ENCODE measurements at places on chromosomes 16 and 17.
A peak's percentile ranks its signal among the peaks of the same experiment; 100 is the strongest.

DNA sequence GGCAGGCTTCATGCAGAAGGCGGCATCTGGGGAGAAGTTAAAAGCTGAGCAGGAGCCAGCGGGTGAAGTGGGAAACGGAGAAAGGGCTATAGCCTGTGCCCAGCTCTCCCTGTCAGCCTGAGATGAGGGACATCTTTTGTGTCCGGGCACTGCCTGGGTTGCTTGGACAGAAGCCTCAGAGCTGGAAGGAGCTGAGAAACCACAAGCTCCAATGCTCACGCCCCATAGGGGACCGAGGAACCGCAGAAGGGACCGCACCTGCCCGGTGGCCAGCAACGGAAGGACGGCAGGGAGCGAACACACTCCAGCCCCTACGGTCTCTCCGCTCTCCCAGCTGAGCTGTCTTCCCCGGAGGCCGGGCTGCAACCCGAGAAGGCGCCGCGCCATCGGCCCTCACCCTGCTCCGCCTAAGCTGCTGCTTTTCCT lies 175.8 kb downstream of the NPIPB11 start:
- DNase-seq = no peak

GRCh38 chr16:3729161-3730112 lies 12.1 kb upstream of the TRAP1 start:
- DNase-seq = no peak

DNA sequence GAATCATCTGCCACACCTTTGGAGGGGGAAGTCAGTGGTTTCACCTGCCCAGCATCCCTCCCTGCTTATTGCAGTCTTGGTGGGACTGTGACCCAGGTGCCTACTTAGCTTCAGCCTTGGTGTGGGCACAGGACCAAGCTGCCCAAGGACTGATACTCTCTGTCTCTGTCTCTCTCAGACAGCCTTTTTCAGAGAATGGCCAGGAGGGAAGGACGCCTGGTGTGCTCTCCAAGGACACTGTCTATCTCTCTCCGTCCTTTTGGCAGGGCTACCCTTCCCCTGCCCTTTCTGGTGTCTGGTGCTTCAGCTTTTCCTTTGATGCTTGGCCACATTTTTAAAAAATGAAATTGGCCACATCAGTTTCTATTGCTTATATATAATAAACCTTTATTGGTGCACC lies 19.6 kb downstream of the PIK3R6 start:
- DNase-seq = no peak

DNA sequence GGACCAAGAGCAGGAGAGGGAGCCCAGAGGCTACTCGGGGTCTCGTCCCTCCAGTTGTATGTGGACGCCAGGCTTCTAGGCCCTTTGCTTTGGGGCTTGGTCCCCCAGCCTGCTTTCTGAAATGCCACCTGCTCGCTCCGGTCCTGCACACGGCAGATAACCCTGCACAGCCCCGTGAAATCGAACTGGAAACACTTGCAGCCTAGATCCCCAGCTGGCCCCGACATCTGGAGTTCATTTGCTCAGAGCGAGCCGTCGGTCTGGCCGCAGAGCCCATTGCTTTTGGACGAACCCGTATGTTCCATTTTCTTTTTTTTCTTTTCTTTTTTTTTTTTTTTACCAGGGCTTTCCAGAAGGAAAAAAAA lies 22.9 kb downstream of the C1QTNF1 start:
- no peak for DNase-seq

DNA sequence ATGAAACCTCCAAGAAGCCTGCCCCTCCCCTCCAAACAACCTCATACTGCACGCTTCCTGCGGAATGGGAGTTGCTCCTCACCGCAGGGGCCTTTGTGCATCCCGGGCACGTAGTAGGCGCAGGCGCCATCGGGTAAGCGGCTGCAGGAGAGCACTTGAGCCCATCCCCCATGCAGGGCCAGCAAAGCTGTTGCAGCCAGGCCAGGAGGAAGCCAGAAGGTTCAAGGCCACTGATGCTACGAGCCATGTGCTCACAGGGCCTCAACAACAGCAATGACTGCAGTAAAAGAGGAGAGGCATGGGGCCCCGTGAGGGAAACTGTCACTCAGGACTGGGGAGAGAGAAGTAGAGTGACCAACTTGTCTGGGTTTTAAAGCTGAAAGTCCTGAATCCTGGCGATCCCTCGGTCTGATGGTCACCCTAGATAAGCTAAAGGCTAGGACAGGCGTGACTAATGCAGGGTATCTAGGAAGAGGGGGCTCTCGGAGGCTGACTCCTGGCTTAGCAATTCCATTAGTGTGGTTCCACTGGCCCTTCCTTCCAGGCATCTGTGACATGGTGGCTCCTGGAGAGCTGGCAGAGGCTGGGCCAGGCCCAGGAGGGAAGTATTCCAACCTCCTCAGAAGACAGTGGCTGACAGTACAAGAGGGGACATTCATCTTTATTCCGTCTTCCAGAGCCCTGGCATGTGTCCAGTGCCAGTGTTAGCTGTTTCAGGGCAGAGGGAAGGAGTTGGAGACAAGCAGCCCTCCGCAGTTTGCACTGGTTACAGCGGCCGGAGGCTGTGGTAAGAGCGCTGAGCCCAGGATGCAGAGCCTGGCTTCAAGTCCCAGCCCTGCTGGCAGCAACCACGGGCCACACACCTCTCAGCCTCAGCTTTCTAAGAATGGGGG lies 20.8 kb downstream of the GOSR2 start:
- peak; percentile 24 for DNase-seq

GRCh38 chr17:63543822-63544420 lies 6.4 kb upstream of the DCAF7 start:
- DNase-seq = no peak

GRCh38 chr17:872855-873254 lies 90.7 kb downstream of the MRM3 start:
- no peak for DNase-seq

DNA sequence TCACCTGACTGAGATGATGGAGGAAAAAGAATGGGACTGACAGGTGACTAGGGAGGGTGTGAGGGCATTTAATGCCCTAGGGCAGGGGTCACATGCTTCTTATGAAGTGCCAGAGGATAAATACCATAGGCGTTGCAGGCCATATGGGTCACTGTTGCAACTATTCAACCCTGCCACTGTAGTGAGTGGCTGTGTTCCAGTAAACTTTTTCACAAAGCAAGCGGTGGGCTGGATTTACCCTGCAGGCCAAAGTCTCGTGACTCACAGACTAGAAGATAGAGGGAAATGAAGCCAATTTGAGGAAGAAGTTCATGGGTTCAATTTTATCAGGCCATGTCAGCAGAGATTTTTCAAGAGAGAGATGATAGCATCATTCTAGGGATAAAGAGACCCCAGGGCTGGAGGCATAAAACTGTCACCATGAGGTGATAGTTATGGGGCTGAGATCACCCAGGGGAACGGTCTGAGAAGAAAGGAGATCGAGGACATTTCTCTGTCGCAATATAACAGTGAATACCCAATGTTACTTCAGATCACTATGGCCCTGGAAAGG lies 8.6 kb downstream of the ARHGAP17 start:
- DNase-seq = no peak

DNA sequence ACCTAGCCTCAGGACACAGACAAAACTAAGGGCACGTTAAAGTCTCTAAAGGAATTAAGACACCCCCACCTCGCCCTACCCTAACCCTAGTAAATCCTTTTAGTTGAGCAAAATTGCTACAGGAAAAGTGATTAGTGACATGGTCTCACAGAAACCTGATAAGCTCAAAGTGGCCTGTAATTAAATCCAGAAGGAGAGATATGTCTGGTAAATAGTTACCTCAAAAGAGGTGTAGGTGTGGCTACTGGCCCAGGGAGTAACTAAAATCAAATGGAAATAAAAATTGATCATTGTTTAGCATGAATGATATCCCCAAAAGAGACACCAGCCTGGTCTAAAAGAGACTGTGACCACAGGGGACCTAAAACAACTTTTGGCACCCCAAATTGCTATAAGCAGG lies 168.3 kb downstream of the SLC39A11 start:
- peak; percentile 91 for DNase-seq
